ENCODE measurements at places on chromosomes 2 and 18.

DNA sequence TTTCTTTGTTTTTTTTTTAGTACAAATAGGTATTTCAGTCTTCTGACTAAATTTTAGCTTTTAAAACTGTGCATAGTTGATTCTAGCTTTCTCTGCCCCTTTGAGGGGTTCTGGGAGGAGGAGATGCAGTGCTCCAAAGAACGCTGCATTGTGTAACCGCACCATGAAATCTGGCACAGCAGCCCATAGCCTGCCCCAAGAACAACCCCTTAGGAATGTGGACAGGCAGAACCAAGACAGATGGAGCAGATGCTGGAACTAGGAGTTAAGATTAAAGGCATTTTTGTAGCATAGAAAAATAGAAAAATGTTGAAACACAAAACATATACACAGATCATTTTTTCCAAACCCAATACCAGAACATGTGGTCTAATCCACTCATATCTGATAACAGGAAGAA is 187.5 kb downstream of the SCG2 start:
- no peak for DNase-seq

DNA sequence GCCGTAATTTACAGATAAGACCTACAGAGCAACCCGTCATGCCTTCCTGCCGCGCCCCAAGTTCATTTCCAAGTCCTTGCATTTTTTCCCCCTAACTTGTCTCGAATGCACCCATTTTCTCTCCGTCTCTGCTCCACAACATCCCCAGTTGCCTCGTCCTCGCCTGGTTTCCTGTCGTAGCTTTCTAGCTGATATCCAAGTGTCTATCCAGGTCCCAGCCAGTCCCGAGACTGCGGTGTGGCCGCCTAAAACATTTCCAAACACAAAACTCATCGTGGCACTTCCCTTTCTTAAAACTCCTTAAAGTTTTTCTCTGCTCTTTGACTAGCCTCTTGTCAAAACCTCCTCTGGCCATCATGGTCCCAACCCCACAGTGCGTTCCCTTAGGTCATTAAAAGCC is 1.2 kb upstream of the BARD1 start:
- DNase-seq = no peak

GRCh38 chr18:77086034-77086433 is 46.5 kb downstream of the MBP start:
- no peak for DNase-seq

- DNase-seq = no peak
These were observed 19.5 kb upstream of the CELF4 start for GRCh38 chr18:37584952-37585695.

GRCh38 chr18:74832999-74833398 is 235.3 kb downstream of the ZNF407 start:
- no peak for DNase-seq

DNA sequence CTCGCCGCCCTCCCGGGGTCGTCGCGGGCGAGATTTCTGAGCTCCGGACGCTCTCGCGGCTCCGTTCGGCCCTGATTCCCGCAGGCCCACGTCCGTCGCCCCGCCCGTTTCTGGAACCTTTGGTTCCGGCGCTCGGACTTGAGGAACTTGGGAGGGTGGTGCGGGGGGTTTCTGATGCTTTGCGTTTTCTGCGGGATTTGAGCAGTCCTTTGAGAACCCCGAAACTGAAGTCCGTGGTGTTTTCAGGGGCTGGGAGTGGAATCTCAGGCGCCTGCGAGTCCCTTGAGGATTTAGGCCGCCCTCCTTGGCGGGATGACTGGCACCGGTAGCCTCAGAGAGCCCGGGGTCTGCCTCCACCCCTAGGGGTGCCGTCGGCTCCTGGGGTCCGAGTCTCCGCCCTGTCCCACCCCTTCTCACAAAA is 336 bp downstream of the THNSL2 start:
- DNase-seq = no peak

DNA sequence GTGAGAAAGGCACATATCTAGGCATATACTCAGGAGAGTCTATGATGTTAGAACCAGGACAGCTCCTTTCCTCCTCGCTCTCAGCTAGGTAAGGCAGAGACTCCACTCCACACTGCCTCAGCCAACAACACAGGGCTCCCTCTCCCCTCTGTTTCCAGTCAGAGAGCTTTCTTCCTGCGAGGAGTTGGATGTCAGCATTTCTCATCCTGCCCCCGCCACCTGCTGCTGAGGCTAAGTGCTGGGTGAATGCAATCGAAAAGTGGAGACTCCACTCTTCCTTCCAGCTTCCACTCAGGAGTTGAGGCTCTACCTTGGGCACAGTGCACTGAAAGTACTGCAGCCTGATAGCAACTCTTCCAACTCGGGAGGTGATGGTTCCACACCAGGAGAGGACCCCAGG is 177.2 kb upstream of the RAB6C start:
- DNase-seq = no peak

DNA sequence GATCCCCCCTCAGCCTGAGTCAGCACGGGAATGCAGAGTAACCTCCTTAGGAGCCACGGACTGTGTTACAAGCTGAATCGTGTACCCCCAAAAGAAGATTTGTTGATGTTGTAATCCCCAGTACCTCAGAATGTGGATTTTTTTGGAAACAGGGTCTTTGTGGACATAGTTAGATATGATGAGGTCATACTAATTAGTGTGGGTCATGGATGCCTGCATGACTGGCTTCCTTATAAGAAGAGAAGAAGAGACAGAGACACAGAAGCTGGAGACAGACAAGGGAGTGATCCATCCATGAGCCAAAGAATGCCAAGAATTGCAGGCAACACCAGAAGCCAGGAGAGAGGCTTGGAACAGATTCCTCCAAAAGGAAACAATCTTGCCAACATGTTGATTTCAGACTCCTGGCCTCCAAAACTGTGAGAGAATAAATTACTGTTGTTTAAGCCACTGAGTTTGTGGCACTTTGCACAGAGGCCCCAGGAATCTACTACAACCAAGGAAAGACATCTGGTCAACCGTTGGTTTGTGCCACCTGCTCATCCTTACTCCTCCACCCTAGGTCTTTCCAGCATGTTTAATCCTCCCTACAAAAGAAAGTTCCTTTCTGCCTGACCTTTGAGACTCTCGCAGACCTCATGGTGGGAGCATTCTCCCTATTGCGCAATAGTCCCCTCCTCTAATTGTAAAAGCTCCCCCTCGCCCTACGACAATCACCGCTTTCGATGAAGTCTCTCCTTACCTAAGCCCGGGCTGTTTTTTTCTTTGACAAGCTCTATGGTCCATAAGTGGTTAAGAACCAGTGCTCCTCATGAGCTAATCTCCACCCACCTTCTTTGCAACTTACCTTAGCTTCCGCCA is 91.6 kb downstream of the DNER start:
- no peak for DNase-seq

GRCh38 chr2:138775736-138776135 is 4.5 kb downstream of the NXPH2 start:
- DNase-seq = no peak

DNA sequence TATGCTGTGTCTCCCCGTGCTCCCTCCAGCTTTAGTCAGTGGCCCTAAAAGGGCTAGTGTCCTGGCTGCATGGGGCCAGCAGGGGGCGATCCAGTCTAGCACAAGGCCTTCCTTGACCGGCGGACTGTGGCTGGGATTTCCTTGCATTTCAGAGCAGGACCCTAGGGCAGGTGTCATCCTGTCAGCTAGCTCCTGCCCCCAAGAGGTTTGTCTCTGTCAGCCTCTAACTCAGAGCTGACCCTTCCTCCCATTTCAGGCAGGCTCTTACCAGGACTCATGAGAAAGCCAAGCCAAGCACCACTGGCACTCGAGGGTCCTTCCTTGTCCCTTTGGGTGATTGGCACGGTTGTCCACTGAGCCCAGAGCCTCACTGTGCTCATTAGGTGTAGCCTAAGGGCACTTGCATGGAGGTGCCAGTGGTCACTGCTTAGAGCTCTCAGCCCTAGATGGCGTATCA is 140.3 kb downstream of the RPIA start:
- peak; percentile 67 for DNase-seq

- DNase-seq = no peak
These were observed 527.2 kb upstream of the SOX11 start for GRCh38 chr2:5164776-5165525.

- DNase-seq = no peak
These were observed 136.7 kb upstream of the SPHKAP start for GRCh38 chr2:228318218-228318617.

DNA sequence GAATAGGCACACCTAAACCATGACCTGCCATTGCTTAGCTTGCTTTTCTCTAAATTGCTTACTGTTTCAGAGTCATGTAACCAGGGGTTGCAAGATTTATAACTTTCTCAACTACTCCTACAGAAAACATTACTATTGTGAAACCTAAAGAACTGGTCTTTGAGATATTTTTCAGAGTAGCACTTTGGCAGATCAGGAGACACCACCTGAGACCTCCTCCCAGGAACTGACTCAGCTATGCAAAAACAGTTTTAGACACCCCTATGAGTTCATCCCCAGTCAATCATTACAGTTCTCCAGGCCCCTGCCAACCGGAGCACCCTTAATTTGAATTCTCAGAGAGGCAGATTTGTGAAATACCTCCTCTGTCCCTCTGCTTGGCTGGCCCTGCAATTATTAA is 80.3 kb downstream of the MBOAT2 start:
- no peak for DNase-seq

GRCh38 chr2:68846091-68846490 is 25.1 kb downstream of the BMP10 start:
- no peak for DNase-seq

GRCh38 chr2:151976945-151977353 is 121.9 kb downstream of the CACNB4 start:
- peak; percentile 60 for DNase-seq

GRCh38 chr2:40872580-40872979 is 420.7 kb upstream of the SLC8A1 start:
- no peak for DNase-seq

GRCh38 chr2:46012618-46013240 is 284.5 kb upstream of the EPAS1 start:
- no peak for DNase-seq

DNA sequence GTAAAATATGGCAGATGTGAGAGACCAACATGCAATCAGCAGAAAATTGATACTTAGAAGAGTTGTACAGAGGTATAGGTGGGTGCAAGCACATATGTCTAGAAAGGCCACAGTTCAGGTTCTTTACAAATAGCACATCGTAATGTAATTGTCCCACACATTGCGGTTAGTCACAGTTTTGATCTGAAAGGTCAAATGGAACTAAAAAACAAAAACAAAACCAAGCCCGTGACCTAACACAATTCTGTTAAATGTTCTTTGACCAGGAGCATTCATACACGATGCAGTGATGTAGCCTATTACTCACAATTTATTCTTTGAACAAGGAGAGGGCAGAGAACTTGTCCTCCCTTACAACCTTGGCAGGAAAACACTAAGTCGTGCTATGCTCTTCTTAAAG is 108.9 kb upstream of the MAP4K3 start:
- DNase-seq = no peak

DNA sequence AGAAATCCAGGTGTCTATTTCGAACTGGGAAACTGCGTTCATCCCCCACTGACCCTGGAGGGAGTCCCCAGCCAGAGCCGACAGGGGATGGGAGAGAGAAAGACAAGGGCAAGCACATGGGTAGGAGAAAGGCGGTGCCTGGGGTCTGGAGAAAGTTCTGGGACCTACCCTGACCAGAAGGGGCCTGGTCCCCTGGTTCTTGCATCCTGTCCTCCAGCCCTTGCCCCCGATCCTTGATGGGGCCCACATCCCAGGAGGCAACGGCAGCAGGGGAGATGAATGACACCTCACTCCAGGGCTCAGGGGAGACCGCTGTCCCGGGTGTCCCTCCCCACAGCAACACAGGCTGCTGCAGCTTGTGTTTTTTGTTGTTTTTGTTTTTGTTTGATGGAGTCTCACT is 4.9 kb downstream of the ADCY3 start:
- DNase-seq = no peak

DNA sequence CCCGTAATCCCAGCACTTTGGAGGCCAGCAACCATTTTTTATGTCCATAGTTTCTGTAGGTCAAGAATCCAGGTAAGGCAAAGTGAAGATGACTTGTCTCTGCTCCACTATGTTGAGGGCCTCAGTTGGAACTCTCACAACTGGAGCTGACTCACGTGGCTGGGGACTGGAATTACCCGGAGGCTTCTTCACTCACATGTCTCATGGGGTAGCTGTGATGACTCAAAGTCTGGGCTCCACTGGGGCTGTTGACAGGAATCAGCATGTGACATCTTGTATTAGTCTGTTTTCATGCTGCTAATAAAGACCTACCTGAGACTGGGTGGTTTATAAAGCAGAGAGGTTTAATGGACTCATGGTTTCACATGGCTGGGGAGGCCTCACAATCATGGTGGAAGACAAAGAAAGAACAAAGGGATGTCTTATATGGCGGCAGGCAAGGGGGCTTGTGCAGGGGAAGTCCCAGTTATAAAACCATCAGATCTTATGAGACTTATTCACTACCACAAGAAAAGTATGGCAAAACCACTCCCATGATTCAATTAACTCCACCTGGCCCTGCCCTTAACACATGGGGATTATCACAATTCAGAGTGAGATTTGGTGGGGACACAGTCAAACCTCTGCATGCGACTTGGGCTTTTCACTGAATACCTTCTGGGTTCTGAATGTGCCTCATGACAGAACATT is 7.8 kb upstream of the PPP1R1C start:
- DNase-seq = peak; percentile 46

GRCh38 chr18:58975781-58976180 is 111.1 kb downstream of the ZNF532 start:
- no peak for DNase-seq

DNA sequence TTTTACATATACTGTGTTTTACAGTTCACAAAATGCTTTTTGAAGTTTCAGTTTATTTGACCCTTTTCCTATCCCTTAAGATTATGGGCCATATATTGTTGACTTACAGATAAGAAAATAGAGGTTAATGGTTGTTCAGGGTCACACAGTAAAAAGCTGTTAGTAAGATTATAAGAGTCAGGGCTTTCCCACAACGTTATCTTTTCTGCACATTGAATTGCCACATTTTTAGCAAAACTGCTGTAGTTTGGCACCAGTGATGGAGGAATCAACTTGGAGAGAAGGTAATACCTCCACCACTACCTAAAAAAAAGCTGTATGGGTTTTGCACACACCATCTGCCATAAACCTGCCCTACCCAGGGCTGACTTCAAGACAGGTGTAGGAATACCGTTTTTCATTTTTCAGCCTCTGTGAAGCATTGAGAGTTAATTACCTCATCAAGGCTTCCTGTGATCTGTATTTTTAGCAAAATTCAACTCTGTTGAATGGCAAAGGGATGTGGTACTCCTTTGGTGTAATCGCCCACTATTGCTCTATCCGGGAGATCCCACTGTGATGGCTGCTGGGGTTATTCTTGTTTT is 5.0 kb downstream of the SOWAHC start:
- no peak for DNase-seq

All from activated CD4-positive, alpha-beta memory T cell treated with anti-CD3 and anti-CD28 coated beads for 36 hours (primary cell).